ENCODE measurements at places on chromosomes 3 and 15.

DNA sequence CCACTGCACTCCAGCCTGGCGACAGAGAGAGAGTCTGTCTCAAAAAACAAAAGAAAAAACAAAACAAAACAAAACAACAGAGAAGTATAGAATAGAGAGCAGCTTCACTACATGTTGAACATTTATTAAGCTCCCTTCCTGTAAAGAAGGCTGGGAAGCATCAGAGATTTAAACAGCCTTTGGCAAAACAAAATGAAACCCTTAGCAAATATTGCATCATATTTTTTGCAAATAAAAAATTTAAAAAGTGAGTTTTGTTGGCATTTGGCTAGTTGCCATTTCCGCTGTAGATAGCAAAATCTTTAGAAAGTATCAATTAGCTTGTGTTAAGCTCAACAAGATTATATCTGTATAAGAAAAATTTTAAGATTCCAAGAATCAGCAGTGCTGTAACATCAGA lies 151.2 kb downstream of the SERPINI1 start:
- DNase-seq = no peak

DNA sequence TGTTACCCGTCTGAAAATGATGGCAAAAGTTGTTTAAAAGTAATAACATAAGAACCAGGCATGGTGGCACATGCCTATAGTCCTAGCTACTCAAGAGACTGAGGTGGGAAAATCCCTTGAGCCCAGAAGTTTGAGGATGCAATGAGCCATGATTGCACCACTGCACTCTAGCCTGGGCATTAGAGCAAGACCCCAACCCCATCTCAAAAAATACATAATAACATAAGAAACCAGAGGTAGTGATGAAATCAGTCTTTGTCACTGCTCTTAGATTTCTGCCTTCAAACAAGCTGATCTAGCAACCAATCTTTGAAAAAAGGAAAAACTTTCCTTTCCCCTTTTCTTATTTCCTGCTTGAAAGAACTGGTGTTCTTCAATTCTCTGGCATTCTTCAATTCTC lies 71.3 kb downstream of the TMCC1 start:
- DNase-seq = no peak

GRCh38 chr15:61753018-61753710 lies 307.1 kb downstream of the VPS13C start:
- no peak for DNase-seq

DNA sequence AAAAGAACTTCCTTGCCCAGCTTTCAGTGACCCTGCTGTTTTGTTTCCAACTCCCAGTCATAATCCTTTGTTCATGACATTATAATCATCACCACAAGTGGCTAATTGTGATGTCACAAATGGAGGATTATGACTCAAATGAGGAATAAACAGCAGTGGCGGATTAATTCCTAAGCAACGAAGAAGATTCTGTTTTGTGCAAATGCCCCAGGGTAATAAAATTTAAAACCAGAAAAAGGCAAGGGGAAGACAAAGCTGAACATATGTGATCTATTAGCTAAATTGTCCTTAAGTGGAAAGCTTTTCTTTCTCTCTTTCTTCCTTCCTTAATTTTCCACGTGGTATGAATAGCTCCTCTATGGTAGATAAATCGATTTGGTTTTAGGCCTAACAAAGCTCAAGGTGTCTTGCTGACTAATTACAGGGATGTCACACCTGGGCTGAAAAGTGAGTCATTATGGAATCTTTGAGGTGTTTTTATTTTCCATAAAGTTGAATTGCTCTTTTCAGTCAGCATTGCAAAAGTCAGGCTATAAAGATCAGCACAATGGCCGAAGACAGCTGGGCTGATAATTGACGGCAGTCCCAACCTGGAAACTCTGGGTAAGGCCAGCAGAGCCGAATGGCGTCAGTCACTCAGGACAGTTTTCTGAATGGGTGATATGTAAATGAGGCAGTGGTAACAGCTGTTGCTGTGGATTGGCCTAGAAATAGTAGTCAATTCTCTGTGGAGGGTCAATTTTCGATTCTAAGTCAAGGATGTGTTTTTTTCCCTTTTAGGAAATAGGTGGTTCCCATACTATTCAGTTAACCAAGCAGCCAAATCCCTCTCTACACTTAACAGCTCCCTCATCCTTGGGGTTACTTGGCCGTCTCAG lies 121.5 kb downstream of the PTPRG start:
- DNase-seq = no peak

GRCh38 chr3:178603735-178604134 lies 67.5 kb downstream of the KCNMB2 start:
- no peak for DNase-seq

GRCh38 chr15:92365084-92365483 lies 28.6 kb upstream of the ST8SIA2 start:
- no peak for DNase-seq

- no peak for DNase-seq
These were observed 42.1 kb upstream of the FGF7 start for GRCh38 chr15:49380912-49381311.

Measured in activated CD4-positive, alpha-beta T cell treated with anti-CD3 and anti-CD28 coated beads, Interleukin-10, Interleukin-2, amounts not matched to agents 100 ng/mL and 50 ng/mL, durations not matched to agents 16 hours and 8 hours (primary cell).